Stimulated activated CD4-positive, alpha-beta T cell treated with anti-CD3 and anti-CD28 coated beads, Interleukin-15, amount 100 ng/mL, for 48 hours (primary cell): ENCODE measurements at places on chromosomes 6 and 20.

DNA sequence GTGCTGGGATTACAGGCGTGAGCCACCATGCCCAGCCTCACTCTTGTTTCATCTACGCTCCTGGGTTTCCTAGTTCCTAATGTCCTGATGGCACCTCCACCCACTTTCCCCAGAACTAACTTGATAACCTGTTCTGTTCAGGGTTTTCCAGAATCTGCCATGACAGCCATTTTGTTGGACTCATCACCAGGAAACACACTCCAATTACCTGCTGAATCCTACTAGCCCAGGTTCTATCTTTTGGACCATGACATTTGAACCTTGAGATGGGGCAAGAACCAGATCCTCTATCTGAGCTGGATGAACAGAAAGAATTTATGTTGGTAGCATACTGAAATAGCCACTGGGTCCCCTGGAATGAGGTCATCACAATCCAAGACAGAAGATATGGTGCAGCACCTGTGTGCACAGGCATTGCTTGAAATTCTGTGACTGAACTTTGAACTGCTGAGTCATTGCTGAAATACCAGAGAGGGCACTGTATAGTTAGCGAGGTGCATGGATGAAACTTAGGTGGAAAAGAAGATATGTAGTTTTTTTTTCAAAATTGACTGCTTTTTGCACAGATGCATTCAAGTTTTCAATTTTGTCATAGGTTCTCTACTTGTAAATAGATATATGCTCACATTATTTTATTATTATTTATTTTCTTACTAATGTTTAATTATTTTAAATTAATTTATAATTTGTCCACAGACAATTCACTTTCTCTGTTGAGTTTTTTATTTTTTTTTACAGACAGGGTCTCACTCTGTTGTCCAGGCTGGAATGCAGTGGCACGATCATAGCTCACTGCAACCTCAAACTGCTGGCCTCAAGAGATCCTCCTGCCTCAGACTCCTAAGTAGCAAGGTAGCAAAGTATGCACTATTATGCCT is 42.8 kb upstream of the TASP1 start:
- no peak for DNase-seq

DNA sequence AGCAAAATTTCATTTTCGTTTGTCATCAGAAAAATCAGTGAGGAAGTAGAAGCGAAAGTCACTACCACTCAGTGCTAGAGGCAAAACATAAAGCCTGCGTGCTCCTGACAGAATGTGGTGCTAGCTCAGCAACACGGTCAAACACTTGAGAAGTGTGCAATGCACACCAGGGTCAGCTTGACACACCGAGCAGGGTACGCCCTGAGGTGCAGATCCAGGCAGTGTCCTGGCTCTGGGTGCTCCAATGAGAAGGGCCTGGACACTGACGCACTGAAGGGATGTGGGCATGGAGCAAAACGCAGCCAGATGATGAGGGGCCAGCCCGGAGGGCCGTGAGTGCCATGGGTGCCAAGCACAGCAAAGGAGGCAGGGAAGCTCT is 5.9 kb downstream of the RNASET2 start:
- DNase-seq = no peak

DNA sequence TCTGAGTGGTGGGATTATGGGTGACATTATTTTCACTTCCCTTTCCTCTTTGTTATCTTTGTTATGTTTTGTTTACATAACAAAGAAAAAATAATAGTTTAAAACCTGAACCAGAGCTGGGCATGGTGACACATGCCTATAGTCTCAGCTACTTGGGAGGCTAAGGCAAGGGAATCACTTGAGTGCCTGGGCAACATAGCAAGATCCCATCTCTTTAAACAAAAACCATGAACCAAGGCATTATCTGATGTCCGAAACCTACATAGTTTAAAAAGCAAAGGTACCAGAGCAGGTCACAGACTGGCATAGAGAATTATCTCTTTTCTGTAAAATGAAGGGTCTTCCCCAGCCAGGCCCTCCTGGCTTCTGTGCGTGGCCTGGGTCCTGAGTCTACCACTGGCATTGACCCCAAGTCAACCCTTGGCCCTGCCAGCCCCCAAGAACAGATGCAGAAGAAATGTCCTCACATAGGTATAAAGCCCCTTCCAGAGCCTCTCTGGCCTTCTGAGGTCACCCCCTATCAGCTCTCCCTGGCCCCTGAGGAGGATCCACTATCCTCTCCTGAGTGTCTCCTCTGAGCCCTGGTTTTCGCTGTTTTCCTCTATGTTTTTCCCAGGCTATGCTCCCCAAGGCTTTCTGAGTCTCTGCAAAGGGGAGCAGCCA is 81.3 kb downstream of the TRERF1 start:
- DNase-seq = no peak

DNA sequence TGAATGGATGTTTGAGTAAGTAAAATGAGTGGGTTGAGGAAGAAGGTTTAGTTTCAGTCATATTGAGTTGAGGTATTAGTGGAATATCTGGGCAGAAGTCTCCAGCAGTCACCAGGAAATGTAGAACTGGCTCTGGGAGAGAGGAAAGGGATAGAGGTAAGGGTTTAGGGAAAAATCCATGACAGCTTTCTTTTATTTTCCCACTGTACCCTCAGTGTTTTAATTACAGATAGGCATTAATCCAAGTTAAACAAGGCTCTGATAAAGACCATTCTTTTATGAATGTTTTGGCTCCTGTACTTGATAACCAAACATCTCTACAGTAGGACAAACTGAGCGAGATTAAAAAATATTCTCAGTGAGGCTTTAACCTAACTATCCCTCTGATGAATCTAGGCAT is 318.4 kb upstream of the SYNCRIP start:
- DNase-seq = no peak

DNA sequence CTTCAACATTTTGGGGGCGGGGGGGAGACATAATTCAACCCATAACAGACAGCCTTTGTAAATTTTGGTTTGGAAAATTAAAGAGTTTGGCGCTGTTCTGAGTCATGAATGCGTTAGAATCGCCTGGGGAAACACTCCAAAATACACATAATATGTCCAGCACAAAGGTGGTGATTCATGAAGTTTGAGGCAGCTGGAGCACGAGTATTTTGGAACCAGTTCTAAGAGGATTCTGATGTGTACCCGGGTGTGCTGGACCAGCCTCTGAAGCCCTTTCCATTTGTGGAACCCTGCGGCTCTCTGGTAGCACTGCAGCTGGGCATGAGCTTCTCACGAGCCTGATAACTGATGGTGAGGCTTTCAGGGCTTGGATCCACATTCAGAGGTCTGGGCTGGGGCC is 4.7 kb downstream of the GMPR start:
- DNase-seq = no peak

- no peak for DNase-seq
These were observed 414.5 kb downstream of the ESR1 start for GRCh38 chr6:152221806-152222628.

DNA sequence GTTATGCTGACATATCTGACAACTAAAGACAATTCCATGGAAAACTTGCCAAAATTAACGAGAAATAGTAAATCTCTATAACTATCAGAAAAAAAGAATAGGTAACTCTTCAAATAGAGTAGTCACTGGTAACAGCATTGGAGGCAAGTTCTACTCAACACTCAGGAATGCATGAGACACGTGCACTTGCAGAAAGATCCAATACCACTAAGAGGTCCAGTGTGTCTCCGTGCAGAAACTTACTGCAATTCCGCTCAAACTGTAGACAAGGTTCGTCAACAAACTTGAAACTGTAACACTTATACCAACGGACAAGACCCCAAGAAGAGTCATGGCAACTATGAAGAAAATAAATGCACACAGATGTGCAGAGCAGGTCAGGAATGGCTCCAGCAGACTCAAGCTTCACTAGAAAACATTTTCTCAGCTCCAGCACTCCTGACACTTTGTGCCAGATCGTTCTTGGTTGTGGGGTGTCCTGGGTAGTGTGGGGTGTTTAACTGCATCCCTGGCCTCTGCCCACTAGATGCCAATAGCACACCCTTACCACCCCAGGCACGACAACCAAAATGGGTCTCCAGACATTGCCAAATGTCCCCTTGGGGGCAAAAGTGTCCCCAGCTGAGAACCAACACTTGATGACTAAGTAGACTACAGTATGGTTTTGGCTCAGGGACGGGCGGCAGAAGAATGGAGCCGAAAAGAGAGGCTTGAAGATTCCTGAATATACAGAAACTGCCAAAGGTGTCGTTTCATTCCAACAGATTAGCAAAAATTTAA is 134.8 kb downstream of the DTNBP1 start:
- DNase-seq = no peak
